ENCODE measurements at places on chromosomes 11 and 22.

DNA sequence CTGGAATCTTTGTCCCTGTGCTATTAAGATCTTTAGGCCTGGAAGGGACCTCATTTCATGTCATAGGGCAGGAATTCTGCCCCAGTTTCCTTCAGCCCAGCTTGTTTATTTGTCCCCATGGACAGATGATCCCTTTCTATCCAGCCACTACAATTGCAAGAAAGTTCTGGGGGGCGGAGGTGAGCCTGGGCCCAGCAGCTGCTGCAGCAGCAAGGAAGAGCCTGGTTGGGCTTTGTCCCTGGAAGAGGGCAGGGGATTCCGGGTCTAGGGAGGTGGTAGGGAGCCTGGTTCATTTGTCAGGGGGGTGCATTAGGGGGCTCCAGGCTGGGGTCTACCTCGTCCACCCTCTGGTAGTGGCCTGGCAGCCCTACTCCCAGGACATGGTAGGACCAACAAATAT is 16.4 kb upstream of the CACNA1I start:
- DNase-seq: no peak

- DNase-seq: no peak
Observed at GRCh38 chr22:46143491-46144147, 6.7 kb upstream of the PPARA start.

DNA sequence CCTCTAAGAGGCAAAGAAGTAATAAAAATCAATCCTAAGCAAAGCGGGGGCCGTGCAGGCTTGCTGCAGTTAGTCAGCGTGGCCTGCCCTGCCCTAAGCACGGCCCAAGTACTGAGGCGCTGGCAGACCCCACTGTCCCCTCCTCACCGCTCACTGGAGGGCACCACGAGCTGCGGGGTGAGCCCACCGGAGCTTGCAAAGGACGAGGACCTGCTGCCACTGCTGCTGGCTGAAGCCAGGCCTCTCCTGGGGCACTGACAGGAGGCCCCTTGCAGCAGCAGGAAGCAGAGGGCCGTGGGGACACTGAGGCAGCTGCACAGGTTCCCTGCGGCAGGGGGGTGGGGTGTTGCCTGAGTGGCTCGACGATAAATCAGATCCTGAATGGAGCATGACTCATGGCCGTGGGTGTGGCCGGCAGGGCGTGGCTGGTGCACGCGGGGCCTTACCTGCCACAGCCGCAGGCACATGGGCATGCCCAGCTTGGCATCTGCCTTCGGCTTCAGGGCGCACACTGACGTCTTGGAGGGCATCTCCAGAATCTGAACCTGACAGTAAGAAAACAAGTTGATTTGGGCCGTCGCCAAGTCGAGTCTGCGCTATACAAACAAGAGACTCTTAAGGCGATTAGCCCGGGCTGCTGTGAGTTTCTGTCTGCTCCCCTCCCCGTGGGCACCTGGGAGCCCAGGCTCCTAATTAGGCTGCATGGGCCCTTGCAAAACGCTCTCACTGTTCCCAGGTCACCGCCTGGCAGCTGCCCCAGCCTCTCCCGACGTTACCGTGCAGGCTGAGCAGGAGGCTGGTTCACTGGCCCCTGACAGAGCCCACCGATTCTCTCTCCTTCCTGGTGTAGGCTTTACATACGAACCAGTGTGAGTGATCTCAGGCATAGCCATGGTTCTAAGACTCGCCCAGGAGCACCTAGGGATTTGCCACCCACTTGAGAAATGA is 45.9 kb downstream of the TBX1 start:
- no peak for DNase-seq

DNA sequence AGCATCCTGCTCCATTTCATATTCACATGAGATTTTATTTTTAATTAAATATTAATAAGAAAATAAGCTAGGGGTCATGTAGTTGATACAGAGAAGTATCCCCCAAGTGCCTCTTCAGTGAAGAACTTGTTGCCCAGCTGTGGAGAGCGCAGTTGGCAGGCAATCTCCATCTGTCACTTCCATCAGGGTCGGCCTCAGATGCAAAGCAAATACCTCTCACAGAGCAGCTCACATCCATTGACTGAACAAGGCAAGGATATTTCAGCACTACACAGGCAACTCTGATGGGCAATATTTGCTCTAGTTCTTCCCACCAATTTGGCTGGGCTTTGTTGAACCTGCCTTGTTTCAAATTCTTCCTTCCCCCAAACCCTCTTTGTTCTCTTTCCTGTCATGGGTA is 129.4 kb downstream of the NOX4 start:
- no peak for DNase-seq

DNA sequence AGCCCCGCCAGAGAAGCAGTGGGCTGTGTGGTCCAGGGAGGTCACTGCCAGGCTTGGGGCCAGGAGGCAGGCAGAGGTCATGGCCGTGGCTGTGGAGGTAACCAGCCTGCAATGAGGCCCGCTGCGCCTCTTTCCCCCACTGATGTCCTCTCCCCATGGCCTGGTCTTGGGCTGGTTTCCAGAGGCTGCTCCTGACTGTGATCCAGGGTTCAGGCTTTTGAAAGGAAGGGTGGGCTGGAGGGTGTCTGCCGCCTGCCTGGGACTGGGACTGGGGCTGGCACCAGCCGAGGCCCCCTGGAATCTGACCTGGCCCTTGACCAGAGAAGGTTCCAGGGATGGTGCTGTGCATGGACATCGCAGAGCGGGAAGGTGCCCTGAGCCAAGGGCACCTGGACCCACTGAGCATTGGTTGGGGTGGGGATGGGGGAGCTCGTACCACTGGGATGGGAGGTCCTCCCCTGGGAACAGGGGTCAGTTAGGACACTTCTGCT is 59.6 kb upstream of the THY1 start:
- no peak for DNase-seq

DNA sequence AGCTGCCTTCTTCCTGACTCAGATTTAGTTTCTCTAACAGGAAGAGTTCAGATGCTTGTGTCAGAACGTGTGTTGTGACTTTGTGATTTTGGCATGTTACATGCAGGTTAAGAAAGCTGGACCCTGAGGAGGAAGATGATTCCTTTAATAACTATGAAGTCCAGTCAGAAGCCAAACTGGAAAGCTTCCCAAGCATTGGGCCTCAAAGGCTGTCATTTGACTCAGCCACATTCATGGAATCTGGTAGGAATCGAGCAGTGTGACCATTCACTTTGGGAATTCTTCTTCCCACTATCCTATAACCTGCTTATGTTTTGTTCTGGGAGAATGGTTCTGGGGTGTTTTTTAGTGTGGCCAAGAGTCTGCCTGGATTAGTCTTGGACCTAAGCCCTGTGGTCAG is 48.0 kb downstream of the CABIN1 start:
- DNase-seq: no peak

GRCh38 chr22:39087098-39087497 is 9.9 kb upstream of the APOBEC3H start:
- no peak for DNase-seq

GRCh38 chr22:36329254-36330078 is 58.3 kb downstream of the MYH9 start:
- DNase-seq: peak; percentile 75

DNA sequence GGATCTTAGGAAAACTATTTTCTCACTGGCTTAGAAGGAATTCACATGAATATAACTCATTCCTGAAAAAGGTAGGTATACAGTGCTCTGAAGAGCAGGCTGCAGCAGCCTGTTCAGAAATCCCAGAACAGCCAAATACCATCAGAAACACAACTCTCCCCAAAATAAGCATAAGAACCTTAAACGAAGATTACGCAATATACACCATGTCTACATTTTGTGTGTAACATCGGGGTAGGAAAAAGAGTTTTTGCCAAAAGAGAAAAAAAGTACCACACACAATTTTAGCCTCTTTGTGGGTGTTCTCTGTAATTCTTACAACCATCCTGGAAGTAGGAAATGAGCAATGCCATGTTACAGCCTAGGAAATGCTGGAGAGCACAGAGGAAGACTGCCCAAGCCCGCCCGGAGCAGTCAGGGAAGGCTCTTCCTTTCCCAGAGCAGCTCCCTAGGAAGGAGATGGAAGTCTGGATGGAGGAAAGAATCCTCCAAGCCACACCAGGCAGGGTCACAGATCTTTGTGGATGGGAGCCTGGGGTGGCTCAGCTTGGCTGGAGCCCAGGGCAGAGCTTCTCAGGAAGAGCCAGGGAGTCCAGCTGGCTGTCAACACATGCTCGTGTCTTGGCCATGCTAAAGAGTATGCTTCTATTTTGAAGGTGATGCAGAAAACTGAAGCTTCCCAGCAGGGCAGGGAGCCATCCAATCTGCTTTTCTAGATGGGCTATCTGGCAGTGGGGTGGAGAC is 49.7 kb upstream of the ARFGAP3 start:
- no peak for DNase-seq

GRCh38 chr22:46801826-46802607 is 39.6 kb downstream of the TBC1D22A start:
- no peak for DNase-seq
